Ureter (tissue), 1 donor: ENCODE measurements at places on chromosomes 2 and 18. TPM values are rescaled to one million over a fixed set of nuclear protein-coding genes. Genes with fewer than 3 reads are reported as not detected.
A peak's percentile ranks its signal among the peaks of the same experiment; 100 is the strongest.

- no peak for DNase-seq
Observed at GRCh38 chr2:189076572-189076971, 102.4 kb downstream of the COL3A1 start.

DNA sequence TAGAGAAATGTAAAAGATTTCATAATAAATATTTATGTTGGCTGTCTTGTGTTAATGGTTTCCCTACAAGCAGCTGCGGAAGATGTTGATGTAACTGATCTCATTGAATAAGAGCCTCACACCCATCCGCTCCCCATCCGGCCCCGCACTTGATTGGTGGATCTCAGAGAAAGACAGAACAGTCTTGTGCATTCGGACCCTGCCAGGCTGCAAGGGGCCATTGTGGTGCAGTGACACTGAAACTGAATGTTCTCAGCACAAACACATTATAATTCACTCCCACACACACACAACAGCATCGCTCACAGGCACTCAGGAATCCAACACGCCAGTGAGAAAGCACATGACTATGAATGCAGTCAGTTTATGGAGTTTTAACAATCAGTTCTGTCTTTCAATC lies 47.8 kb downstream of the PRELID3A start:
- DNase-seq = no peak

DNA sequence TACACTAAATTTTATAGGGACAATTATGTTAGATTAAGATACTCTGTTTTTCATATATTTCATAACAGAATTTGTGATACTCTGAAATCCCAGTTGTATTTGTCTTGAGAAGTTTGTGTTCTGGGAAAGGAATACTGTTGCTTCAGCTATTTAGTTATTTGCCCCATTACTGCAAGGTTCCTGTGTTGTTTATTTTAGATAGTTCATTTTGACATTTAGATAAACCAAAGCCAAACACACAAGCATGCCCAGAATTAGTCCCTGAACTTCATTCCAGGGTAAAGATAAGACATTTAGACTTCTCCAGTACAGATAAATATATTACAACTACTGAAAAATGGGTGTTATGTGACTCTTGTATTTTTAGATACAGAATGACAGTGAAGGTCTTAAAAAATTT lies 74.7 kb downstream of the BMPR2 start:
- DNase-seq = no peak

The DYSF gene
- total RNA-seq = 15.2 TPM

DNA sequence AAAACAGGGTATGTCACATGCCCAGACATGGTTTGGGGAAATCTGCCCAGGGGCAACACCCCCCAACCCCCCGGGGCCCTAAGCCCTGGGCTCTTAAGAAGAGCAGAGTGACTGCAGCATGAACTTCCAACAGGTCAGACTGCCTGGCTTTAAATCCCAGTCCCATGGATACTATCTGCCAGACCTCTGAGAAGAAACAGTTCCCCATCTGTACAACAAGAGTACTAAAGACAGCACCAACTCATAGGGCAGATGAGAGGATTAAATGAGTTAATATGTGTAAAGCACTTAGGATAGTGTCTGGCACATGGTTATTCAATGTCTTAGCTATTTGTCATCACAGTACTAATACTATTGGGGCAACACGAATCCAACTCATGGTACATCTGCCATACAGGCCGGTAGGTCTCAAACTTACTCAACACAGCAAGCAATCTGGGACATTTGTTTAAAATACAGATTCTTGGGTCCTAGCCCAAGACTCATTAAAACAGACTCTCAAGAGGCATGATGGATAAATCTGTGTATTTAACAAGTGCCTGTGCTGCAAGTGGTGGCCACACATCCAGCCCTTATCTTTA lies 23.4 kb downstream of the CDH2 start:
- no peak for DNase-seq

The RESP18 gene
- total RNA-seq = not detected

GRCh38 chr2:76008001-76008702 lies 297.4 kb upstream of the GCFC2 start:
- no peak for DNase-seq

GRCh38 chr18:40031435-40031834 lies 1923.6 kb upstream of the PIK3C3 start:
- no peak for DNase-seq

The LYG2 gene
- total RNA-seq = not detected

The UGT1A8 gene
- total RNA-seq = 4.4 TPM

DNA sequence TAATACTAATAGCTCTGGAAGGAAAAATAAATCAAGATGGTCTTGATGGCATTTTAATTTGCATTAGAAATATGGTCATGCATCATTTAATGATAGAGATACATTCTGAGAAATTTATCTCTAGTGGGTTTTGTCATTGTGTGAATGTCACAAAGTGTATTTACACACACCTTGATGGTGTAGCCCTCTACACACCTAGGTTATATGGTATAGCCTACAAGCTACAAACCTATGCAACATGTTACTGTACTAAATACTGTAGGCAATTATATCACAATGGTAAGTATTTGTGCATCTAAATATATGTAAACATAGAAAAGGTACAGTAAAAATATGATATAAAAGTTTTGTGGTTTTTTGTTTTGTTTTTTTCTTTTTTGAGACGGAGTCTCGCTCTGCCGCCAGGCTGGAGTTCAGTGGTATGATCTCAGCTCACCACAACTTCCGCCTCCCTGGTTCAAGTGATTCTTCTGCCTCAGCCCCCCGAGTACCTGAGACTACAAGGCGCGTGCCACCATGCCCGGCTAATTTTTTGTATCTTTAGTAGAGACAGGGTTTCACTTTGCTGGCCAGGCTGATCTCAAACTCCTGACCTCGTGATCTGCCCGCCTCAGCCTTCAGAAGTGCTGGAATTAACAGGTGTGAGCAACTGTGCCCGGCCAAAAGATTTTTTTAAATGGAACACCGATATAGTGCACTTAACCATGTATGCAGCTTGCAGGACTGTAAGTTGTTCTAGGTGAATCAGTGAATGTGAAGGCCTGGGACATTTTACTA lies 83.7 kb upstream of the UBXN4 start:
- DNase-seq = no peak

- peak; percentile 14 for DNase-seq
Observed at GRCh38 chr18:47736376-47737140, 193.9 kb downstream of the SMAD2 start.

GRCh38 chr2:237927135-237927534 lies 39.7 kb upstream of the UBE2F start:
- no peak for DNase-seq

GRCh38 chr2:68272246-68272994 lies 20.1 kb upstream of the PPP3R1 start:
- DNase-seq = no peak

The PCARE gene
- total RNA-seq = not detected

DNA sequence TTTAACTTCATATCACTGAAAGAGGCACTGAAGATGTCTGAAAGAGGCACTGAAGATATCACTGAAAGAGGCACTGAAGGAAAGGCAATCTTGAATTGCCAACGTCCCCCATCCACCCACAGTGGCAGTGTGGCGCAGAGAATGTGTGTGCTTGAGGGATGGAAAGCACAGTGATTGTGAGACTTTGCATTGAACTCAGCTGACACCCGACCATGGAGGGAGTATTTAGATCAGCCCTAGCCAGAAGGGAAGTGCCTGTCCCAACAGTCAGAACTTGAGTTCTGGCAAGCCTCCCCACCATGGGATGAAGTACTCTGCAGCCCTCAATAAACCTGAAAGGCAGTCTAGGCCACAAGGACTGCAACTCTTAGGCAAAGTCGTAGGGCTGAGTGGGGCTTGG lies 33.8 kb downstream of the MAP4K3 start:
- no peak for DNase-seq

DNA sequence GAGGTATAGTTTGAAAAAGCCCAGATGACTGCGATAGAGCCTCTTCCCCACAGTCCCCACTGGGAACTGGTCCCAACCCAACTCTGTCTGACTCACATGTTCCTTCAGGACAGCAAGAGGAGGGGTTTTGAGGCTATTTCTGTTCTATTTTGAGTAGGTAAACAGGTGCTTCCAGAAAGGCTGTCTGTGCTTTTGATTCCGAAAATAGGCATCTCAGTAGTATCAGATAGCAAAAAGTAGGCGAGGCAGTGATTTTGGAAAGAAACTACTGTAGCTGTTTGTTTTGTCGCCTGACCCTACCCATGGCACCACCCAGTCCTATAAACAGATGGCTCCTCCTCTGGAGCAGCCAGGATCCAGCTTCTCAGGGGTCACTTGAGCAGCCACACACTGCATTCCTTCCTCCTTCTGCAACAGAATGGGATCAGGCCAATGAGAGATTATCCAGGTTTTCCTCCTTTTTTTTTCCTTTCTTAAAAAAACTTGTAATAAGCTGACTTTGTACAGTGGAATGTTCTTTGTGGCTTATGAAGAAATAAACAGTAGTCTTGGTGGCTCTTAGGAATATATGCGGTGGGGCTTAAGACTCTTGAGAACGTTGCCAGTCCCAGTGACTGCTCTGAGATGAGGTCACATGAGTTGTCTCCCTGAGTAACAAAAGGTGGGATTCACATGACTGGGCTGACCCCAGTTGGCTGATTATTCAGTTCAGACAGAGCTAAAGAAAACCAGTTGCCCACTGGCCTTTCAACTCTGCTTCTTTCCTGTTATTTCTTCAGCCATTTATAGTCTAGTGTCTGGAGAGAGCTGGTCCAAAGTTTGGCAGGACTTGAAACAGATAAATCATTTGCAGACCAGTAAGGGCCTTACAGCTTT lies 98.6 kb downstream of the KCNS3 start:
- no peak for DNase-seq

The SCN1A gene
- not detected for total RNA-seq

- peak; percentile 89 for DNase-seq
Observed at GRCh38 chr2:7031547-7032245, 114.5 kb downstream of the RNF144A start.

The GRB14 gene
- 6.7 TPM for total RNA-seq

The ASTL gene
- not detected for total RNA-seq

GRCh38 chr2:10297959-10298531 lies 4.7 kb upstream of the HPCAL1 start:
- DNase-seq = no peak

DNA sequence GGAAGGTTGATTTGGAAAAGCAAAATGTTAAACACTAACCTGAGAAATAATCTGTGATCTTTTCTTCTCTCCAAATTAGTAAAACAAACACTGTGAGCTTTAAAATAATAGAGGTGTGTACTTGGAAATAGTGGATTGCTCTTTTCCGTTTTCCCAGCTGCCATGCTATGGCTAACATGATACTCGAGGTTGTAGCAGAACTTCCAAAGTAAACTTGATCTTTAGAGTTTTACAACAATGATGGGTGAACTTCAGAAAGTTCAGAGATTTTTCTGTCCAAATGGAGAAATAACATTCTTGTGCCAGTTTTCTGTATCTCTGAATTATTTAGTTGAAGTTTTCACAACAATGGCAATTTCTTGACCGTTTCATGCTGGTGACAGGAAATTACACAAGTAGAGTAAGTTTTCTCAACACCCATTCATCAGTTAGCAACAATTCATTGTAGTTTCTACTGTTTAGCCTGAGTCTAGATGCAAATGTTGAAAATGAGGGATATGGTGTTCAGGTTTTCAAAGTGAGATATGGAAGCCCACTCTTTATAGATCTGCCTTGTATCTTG lies 135.3 kb upstream of the CTAGE1 start:
- no peak for DNase-seq

DNA sequence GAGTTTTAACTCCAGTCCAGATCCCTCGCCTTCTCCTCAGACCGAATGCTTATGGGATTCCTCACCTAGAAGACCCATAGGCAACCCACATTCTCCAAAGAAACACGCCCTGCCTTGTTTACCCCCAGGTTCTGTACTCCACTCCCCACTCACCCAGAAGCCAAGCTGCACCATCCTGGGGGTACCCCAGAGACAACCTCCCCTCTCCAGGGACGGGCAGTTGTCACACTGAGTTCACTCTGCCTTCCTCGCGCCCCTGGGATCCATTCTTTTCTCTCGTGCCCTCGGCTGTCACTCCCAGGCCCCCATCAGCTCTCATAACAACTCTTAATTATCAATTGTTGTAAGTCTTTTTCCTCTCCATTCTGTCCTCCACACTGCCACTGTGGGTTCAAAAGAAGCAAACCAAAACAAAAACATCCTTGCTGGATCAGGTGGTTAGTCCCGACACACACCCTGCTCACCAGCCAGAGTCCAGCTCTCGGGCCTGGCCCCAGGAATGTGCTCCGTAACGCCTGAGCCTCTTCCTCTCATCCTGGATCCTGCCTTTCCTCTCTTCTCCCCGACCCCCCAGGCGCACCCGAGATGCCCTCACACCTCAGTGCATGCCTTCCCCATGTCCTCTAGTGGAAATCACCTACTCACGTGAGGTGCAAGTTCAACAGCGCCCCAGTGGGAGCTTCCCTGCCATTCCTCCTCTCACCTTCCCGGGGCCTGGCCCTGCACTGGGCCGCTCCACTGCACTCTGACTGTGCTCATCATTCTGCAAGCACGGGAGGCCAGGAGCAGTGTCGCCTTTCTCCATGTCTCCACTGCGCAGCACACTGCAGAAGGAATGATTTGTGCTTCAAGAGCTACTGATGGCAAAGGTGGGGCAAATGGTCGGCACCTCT lies 20.7 kb downstream of the COX7A2L start:
- DNase-seq = no peak

- DNase-seq = no peak
Observed at GRCh38 chr2:144261966-144262365, 258.0 kb downstream of the ZEB2 start.

The SERPINB11 gene
- not detected for total RNA-seq

The APCDD1 gene
- total RNA-seq = 98.4 TPM

- DNase-seq = no peak
Observed at GRCh38 chr2:155099784-155100183, 401.3 kb downstream of the KCNJ3 start.

The TWIST2 gene
- 12.9 TPM for total RNA-seq

The HTRA2 gene
- total RNA-seq = 22.4 TPM

The SULT1C2 gene
- 4.1 TPM for total RNA-seq

The MAB21L4 gene
- total RNA-seq = 2.5 TPM

The EPB41L3 gene
- 43.0 TPM for total RNA-seq
